Naive thymus-derived CD8-positive, alpha-beta T cell (primary cell): ENCODE measurements at places on chromosomes 7 and 10.

- no peaks in the 10 kb centered on the region for H3K27me3 ChIP-seq
- no peak for DNase-seq
- no peak overlapping the region for H3K27ac ChIP-seq
- no peak overlapping the region for H3K4me3 ChIP-seq
These were observed 9.1 kb downstream of the ZMIZ2 start for GRCh38 chr7:44757739-44758138.

GRCh38 chr10:44306147-44306710 lies 78.7 kb downstream of the CXCL12 start:
- no peak overlapping the region for H3K27ac ChIP-seq
- H3K36me3 ChIP-seq, result peaks cover 5% of the 10 kb centered on the region
- H3K27me3 ChIP-seq, result peaks cover 10% of the 10 kb centered on the region
- H3K4me3 ChIP-seq, result no peak overlapping the region
- H3K4me1 ChIP-seq, result peaks cover 8% of the 10 kb centered on the region

DNA sequence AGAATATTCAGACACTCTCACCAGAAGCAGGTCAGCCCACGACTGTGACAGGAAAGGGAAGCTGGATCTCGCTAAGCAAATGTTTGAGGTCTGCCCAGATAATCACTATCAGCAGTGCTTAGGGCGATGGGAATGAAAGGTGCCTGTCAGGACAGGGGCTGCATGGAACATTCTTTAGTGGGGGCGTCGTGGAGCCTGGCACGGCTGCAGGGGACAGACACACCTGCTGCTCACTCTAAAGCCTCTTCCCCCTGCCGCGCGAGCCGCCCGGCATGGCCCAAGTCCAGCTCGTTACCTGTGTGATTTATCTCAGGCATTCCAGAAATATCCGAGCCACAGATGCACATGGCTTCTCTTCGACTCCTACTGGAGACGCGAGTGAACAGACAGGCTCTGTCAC lies 235.5 kb downstream of the GLRX3 start:
- no peak for DNase-seq
- no peaks in the 10 kb centered on the region for H3K4me1 ChIP-seq
- no peaks in the 10 kb centered on the region for H3K27me3 ChIP-seq
- no peaks in the 10 kb centered on the region for H3K36me3 ChIP-seq

GRCh38 chr7:113368256-113368655 lies 249.9 kb upstream of the SMIM30 start:
- H3K27me3 ChIP-seq, result no peaks in the 10 kb centered on the region
- no peak for DNase-seq
- H3K27ac ChIP-seq, result no peak overlapping the region
- no peaks in the 10 kb centered on the region for H3K4me1 ChIP-seq

- H3K4me3 ChIP-seq, result no peak overlapping the region
- H3K27ac ChIP-seq, result no peak overlapping the region
- no peaks in the 10 kb centered on the region for H3K4me1 ChIP-seq
- peaks cover 6% of the 10 kb centered on the region for H3K27me3 ChIP-seq
These were observed 81.7 kb downstream of the STK31 start for GRCh38 chr7:23791721-23792120.

DNA sequence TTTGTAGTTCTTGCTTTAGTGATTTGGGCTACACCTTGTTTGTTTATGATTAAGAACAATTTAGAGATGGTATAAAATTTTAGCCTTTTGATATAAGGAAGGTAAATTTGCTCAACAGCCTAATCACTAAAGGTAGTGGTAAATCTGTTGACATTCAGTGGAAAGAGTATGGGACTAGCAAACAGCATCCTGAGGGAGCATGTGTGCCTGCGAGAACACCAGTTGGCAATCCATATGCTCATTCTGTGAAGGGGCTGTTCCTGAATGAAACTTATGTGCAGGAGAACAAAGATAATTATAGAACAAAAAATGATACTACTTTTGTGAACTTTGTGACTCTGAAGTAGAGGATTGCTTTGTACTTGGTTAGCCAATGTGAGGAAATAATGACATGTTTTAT lies 44.0 kb downstream of the CAPZA2 start:
- H3K4me3 ChIP-seq, result no peak overlapping the region
- DNase-seq, result no peak
- H3K27me3 ChIP-seq, result no peaks in the 10 kb centered on the region
- H3K4me1 ChIP-seq, result no peaks in the 10 kb centered on the region
- no peak overlapping the region for H3K27ac ChIP-seq
- peaks cover 79% of the 10 kb centered on the region for H3K36me3 ChIP-seq

GRCh38 chr10:42990016-42990720 lies 86.7 kb upstream of the RET start:
- no peak overlapping the region for H3K27ac ChIP-seq
- H3K4me3 ChIP-seq, result no peak overlapping the region
- DNase-seq, result no peak
- no peaks in the 10 kb centered on the region for H3K27me3 ChIP-seq
- H3K4me1 ChIP-seq, result peaks cover 26% of the 10 kb centered on the region
- no peaks in the 10 kb centered on the region for H3K36me3 ChIP-seq

GRCh38 chr7:138387755-138388475 lies 72.1 kb upstream of the TRIM24 start:
- no peaks in the 10 kb centered on the region for H3K27me3 ChIP-seq
- H3K27ac ChIP-seq, result no peak overlapping the region
- no peak overlapping the region for H3K4me3 ChIP-seq
- peaks cover 5% of the 10 kb centered on the region for H3K36me3 ChIP-seq
- no peaks in the 10 kb centered on the region for H3K4me1 ChIP-seq

DNA sequence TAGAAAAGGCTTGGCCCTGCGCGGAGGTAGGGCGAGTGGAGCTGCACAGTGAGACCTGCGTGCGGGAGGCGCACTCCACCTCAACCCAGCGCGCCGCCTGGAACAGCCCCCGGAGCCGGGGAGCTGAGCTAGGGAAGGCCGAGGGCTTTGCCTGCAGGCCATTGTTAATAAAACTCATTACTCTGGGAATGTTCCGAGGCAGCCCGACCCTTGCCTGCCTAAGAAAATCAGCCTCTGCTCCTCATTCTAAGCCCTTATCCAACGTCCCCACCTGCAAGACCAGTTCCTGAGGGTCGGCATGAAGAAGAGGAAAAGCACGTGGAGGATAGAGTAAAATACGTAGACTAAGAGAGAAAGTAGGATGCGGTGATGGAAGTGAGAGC lies 55.3 kb downstream of the C7orf25 start:
- peaks cover 9% of the 10 kb centered on the region for H3K36me3 ChIP-seq
- peak overlapping the region; percentile 65 for H3K4me3 ChIP-seq
- peaks cover 8% of the 10 kb centered on the region for H3K4me1 ChIP-seq
- peaks cover 40% of the 10 kb centered on the region for H3K27me3 ChIP-seq

DNA sequence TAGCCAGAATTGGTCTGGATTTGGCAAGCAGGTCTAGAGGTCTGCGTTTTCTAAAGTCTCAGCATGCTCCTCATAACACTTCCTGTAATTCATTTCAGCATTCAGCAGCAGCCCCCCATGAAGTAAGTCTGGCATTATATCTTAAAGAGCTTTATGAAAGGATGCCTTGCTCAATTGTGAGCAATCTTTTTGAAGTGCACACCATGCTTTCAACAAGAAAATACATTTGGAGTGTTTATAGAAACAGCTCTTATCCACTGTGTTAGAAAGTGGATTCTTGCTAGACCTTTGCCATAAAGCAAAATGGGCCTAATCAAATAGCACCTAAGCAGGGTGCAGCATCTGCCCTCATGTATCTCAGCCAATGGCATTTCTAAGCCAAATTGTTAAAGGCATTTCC lies 378.0 kb upstream of the AKR1E2 start:
- no peak overlapping the region for H3K4me3 ChIP-seq
- H3K36me3 ChIP-seq, result peaks cover 2% of the 10 kb centered on the region
- no peak for DNase-seq
- no peak overlapping the region for H3K27ac ChIP-seq
- peaks cover 9% of the 10 kb centered on the region for H3K4me1 ChIP-seq

- peaks cover 16% of the 10 kb centered on the region for H3K4me1 ChIP-seq
- no peaks in the 10 kb centered on the region for H3K27me3 ChIP-seq
- no peak overlapping the region for H3K4me3 ChIP-seq
- H3K36me3 ChIP-seq, result no peaks in the 10 kb centered on the region
- peak; percentile 59 for DNase-seq
These were observed 7.8 kb downstream of the HPS6 start for GRCh38 chr10:102072673-102073527.

DNA sequence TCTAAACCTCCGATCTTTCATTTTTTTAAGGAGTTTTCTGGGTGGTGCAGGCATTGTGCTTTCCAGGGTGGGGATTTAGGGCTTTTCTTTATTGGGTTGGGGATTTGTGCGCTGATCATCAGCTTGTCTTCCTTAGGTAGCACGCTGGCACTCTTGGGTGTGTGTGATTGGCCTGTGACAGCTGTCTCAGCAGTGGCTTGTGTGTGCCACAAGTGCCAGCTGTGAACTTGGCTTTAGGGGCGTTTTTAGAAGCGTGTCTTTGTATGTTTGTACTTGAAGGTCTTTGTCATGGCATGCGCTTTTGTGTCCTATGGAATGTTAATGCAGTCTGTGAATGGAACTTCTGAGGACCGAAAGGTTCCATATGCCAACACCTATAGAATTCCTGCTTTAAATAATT lies 788 bp downstream of the AKAP9 start:
- peaks cover 58% of the 10 kb centered on the region for H3K4me1 ChIP-seq
- H3K27me3 ChIP-seq, result no peaks in the 10 kb centered on the region
- H3K4me3 ChIP-seq, result peak overlapping the region; percentile 95
- H3K36me3 ChIP-seq, result peaks cover 5% of the 10 kb centered on the region
- DNase-seq, result peak; percentile 38
- peak overlapping the region; percentile 90 for H3K27ac ChIP-seq

DNA sequence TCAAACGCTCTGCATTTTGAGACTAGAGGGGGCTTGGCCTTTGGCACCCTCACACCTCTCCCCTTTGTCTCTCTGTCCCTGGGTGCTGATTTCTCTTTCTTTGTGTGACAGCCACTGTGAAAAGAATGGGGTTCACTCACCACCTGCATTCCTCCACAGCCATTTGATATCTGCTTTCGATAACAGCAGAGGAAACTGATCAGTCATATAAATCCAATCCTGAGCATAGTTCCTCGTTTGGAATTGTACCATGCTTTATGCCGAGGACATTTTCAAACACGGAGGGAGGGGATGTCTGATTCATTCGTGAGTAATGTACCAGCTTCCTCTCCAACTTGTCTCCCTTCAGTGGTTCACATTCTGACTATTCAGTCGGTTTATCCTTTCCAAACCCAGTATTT lies 15.8 kb downstream of the MET start:
- no peak overlapping the region for H3K27ac ChIP-seq
- no peak for DNase-seq
- H3K4me3 ChIP-seq, result no peak overlapping the region

DNA sequence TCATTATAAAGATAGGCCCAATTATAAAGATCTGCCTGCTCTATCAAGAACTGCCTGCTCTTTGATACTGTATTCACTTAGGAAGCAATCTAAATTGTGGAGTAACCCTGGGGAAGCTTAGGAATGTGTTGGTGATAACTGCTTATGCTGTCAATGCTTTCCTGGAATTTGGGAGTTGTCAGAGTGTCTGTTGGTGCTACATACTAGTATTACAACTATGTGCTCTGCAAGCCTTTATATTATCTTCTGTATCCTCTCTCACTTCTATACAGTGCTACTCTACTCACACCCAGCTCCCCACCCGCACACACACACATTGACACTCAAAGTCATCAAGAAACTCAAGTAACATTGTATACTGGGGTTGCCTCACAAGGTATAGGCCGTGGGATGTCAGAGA lies 6.1 kb downstream of the ZNF277 start:
- H3K27ac ChIP-seq, result no peak overlapping the region
- no peak overlapping the region for H3K4me3 ChIP-seq
- no peaks in the 10 kb centered on the region for H3K27me3 ChIP-seq
- DNase-seq, result no peak
- H3K36me3 ChIP-seq, result peaks cover 4% of the 10 kb centered on the region

DNA sequence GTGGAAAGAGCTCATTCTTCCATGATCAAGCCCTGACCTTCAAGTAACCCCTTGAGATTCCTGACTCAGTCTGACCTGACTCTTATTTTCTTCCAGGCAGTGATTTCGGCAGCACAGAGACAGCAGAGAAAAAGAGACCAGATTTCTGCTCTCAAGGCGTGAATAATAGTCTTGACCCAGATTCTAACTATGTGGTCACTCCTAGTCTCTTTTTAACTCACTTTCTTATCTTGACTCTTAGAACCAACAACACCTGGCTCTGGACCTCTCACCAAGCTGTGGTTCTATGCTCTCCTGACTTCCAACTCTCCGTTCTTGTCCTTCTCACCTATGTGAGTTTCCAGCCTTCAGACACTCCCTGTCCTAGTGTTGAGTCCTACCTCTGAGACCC lies 36.9 kb upstream of the KDM7A start:
- no peak overlapping the region for H3K27ac ChIP-seq
- H3K27me3 ChIP-seq, result no peaks in the 10 kb centered on the region
- H3K36me3 ChIP-seq, result no peaks in the 10 kb centered on the region
- H3K4me1 ChIP-seq, result peaks cover 13% of the 10 kb centered on the region

GRCh38 chr10:21534604-21535493 lies 817 bp downstream of the MLLT10 start:
- H3K36me3 ChIP-seq, result peaks cover 8% of the 10 kb centered on the region
- H3K4me3 ChIP-seq, result peak overlapping the region; percentile 94
- DNase-seq, result peak; percentile 30
- no peaks in the 10 kb centered on the region for H3K27me3 ChIP-seq
- peaks cover 20% of the 10 kb centered on the region for H3K4me1 ChIP-seq
- H3K27ac ChIP-seq, result peak overlapping the region; percentile 96

- H3K27ac ChIP-seq, result no peak overlapping the region
- no peaks in the 10 kb centered on the region for H3K4me1 ChIP-seq
- H3K27me3 ChIP-seq, result no peaks in the 10 kb centered on the region
- H3K4me3 ChIP-seq, result no peak overlapping the region
- no peak for DNase-seq
These were observed 9.4 kb upstream of the MIOS start for GRCh38 chr7:7557252-7557651.

DNA sequence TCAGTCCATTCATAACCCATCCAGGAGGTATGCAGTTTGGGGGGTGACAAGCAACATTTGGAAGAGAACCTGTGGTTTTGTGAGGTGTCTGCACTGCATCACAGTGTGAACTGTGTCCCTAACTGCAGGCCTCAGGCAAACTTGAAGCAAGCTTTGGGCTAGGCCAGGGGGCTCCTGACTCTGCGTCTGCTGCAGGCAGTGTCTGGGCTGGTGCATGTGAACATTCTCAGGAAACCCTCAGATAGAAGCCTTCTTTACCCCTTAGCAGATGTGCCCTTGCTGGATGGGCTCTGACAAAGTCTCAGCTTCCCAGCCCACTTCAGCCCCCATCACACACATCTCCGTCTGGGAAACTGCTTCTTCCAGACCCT lies 61.0 kb downstream of the VIPR2 start:
- H3K27me3 ChIP-seq, result peaks cover 5% of the 10 kb centered on the region
- no peak overlapping the region for H3K4me3 ChIP-seq
- H3K36me3 ChIP-seq, result no peaks in the 10 kb centered on the region
- peaks cover 3% of the 10 kb centered on the region for H3K4me1 ChIP-seq
- no peak for DNase-seq
